Kidney glomerular epithelial cell (primary cell): ENCODE measurements at places on chromosomes 3 and 15.

DNA sequence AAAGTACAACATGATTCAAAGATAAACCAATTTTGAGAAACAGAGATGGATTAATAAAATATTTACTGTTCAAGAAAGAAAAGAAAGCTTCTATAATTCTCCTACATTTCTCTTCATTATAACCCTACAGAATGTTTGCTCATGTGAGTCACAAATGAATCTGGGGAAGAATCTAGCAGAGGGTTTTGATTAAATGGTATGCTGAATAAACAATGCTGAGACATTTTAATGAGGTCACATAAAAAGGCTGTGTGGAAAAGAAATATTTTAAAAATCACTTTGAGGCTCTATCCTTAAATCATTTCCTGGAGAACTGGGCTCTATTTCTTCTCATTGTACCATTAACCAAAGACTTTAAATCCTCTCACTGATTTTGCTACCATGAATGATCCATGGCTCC lies 727.7 kb downstream of the NTRK3 start:
- no peak for DNase-seq

DNA sequence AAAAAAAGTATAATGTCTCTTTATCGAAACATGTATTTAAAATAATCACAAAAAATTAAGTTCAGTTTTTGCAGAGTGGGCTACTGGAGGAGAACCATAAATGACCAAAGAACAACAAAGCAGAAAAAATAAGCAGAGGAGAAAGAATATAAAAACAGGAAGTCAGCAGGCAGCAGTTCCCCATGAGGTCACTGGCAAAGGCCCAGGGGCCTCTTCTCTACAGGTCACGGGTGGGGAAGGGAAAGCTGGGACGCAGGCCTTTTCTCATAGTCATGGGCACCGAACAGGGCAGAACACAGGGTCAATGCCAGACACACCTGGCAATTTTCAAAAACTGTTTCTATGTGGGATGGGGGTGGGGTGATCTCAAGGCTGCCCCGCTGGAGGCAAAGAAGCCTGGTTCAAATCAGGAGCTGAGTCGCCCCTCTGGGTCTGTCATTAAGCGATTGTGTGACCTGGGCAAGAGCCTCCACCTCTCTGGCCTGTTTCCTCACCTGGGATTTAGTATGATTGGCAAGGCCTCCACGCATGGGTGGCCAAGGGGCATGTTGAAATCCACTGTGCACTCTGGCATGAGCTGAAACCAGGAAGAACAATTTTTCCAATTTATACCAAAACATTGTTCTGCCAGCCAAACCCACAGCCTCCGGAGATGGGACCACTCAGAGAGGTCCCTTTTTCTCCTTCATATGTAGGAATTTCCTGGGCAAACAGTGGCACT lies 43.8 kb upstream of the UACA start:
- DNase-seq, result no peak

GRCh38 chr3:156792945-156793344 lies 33.2 kb upstream of the LEKR1 start:
- no peak for DNase-seq

DNA sequence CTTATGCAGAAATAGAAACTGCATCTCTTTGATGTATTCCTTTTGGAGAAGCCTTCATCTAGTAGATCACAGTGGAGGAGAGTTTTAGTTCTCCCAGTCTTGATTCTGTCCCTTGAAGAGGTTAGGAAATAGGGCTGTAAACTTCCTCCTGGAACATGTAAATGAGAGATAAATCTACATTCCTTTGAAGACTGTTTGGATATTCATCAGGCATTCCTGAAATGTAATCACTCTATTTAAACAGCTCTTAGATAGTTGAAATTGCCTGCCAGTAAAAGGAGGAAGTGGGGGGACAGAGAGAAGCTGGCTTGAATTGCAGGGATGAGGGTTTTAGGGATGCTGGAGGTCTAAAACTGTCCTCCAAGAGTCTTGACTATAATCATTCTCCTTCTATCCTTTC lies 254.3 kb upstream of the LRRC3B start:
- DNase-seq, result no peak

- DNase-seq, result no peak
These were observed 45.6 kb downstream of the PRKCI start for GRCh38 chr3:170267793-170268192.

DNA sequence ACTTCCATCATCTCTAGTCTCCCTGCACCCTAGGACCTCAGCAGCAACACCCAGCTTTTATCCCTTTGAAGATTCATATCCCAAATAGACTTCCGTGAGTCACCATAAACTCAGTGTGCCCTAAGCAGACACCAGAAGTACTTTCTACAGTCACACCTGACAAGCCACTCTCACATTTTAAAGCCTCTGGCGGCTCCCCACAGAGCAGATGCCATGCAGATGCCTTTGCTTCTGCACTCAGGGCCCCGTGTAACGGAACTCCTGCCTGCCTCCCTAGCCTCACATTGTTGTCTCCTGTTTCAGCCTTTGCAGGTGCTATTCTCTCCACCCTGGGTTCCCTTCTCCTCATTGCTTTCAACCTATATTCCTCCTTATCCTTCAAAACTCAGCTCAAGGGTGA lies 155.5 kb upstream of the SLC24A5 start:
- no peak for DNase-seq

- no peak for DNase-seq
These were observed 15.2 kb downstream of the P2RY1 start for GRCh38 chr3:152849996-152850578.

DNA sequence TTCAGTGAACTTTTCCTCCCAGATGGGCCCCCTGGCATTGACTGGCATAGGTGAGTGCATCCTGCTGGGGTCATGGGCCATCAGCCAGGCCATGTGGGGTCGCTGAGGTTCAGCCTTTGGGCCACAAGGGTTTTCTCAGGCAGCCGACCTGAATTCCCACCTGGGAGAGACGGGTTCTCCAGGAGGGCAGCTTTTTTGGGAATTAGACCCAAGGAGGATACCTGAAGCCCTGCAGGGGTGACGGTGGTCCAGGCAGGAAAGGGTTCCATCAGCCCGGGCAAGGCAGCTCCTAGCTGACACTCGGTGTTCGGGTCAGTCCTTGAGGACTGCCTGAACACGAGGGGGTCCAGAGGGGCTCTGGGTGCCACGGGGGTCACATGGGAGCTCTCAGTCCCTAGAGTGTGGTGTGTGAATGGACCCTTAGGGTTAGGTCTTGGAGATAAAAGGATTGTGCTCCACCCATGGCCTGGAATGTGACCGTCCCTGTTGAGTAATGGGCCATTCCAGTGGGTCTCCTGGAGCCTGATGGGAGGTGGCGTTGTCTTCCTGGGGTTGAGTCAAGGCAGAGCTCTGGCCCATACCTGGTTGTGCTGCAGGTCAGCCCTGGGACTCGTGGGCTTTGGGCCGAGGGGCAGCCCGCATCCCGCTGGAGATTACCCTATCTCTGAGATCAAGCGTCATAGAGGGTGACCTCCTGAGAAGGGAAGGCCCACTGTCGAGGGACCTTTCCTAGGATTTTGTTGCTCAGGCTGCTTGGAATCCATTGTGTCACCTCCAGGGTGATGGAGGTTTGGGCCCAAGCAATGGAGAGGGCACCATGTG lies 192.8 kb downstream of the UBE3A start:
- no peak for DNase-seq

- no peak for DNase-seq
These were observed 7.1 kb downstream of the ELL3 start for GRCh38 chr15:43769584-43770228.

DNA sequence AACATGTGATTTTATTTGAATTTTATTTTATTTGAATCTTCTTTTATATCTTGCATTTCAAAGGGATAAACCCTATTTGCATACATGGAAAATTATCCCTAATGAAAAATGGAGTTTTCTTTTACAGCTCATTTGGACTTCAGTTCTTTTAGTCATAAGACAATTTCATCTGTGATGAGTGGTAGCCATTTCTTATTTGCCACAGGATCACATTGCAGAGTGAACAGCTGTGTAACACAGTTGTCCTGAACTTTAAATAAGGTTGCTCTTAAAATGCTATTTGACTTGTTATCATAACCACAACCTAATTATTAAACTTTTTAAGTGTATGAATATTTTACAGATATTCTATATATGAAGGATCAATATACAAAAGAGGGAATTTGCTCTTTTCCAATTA lies 221.7 kb upstream of the ROPN1 start:
- DNase-seq, result no peak

DNA sequence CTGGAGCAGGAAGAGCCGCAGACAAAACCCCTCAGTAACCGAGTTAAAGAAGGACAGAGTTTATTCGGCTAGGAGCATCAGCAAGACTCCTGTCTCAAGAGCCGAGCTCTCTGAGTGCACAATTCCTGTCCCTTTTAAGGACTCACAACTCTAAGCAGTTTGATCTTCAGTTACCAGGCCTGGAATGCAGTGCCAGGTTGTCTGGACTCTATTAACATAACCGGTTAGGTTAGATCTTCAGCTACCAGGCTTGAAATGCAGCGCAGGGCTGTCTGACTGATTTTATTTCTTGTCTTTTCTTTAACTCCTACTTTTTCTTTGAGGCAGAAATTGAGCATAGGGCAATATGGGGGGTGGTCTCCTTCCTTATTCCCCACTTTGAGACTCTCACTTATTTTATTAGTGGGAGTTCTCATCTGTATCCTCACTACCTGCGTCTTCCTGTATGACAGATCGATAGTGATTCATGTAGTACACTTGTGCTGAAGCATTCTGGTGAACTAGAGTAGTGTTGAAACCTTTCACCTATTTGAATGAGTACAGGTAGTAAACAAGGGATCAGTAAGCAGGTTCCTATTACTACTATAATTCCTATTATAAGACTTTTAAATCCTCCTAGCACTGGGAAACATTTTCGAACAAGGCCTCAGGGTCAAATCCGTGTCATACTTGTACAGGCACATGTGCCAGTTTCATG lies 325.0 kb downstream of the CGGBP1 start:
- no peak for DNase-seq

DNA sequence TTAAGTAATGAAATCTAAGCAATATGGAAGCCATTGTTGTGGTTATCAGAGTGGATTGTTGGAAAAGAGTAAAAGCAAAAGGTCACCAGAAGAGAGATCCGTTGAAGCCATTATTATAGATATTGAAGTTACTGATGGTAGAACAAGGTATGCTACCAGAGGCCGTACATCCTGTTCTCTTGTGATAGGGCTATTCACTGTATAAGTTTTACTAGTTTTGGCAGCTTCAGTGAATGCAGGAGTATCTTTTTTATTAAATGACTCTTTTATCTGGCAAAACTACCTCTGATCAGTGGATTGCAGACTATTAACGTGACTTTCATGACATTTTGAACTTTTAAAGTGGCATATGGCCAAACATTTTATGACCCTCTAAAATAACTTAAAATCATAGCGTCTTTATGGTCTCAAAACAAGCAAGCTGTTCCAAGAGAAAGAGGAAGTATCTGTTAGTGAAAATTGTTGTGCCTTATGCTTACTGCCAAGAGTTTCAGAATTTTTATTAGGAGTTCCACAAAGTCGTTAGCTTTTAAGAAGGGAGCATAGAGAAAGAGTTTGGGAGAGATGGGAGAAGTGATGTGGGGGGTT lies 102.9 kb downstream of the LRRC49 start:
- DNase-seq, result no peak
